ENCODE measurements at places on chromosomes 5 and 9.

DNA sequence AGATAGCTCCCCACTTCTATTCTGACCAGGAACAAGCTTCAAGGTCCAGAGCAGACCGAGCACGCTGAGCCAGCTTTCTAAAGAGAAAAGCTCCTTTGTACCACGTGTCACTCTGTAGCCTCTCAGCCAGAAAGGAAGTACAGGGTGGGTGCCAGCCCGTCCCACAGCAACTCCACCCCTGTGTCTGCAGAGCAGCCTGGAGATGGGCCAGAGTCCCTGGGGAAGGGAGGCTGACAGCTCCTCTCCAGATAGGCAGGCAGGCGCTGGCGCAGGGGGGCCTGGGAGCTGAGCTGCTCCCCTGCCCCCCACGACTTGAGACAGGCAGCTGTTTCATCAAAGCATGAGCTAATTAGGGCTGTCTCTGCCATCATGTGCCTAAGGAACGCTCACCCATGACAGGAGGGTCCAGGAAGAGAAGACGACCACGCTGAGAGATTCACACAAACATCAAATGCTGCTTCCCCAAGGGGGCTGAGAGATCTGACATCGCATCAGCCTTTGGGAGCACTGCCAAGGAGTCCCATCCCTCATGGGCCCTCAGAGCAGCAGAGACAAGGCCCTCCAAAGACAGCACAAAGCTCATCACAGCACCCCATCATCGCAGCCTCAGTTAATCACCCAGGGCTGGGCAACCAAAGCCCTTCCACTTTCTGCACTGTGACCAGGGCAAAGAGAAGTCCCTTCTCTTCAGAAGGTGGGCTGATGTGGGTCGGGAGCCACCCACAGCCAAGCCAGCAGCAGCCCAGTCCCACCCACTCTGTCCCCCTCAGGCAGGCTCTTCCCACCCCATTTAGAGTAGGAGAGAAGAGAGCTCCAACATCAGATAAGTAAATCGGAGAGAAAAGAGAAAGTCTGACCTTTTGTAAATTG is 78.5 kb upstream of the LRRTM2 start:
- peak; percentile 7 for DNase-seq

- DNase-seq, result no peak
Measured at GRCh38 chr9:71725590-71726338, 42.5 kb downstream of the CEMIP2 start.

GRCh38 chr9:136943291-136944211 is 987 bp downstream of the FBXW5 start:
- peak; percentile 32 for DNase-seq

- DNase-seq, result peak; percentile 57
Measured at GRCh38 chr5:176629853-176630680, at the start of the genes EIF4E1B and SNCB. EIF4E1B (plus strand) TSS chr5:176630675; CDS start chr5:176642788, 12,113 bp downstream. SNCB (minus strand) TSS chr5:176630534; CDS start chr5:176629654, 880 bp downstream.

- no peak for DNase-seq
Measured at GRCh38 chr9:125066839-125067619, 76.3 kb downstream of the SCAI start.

DNA sequence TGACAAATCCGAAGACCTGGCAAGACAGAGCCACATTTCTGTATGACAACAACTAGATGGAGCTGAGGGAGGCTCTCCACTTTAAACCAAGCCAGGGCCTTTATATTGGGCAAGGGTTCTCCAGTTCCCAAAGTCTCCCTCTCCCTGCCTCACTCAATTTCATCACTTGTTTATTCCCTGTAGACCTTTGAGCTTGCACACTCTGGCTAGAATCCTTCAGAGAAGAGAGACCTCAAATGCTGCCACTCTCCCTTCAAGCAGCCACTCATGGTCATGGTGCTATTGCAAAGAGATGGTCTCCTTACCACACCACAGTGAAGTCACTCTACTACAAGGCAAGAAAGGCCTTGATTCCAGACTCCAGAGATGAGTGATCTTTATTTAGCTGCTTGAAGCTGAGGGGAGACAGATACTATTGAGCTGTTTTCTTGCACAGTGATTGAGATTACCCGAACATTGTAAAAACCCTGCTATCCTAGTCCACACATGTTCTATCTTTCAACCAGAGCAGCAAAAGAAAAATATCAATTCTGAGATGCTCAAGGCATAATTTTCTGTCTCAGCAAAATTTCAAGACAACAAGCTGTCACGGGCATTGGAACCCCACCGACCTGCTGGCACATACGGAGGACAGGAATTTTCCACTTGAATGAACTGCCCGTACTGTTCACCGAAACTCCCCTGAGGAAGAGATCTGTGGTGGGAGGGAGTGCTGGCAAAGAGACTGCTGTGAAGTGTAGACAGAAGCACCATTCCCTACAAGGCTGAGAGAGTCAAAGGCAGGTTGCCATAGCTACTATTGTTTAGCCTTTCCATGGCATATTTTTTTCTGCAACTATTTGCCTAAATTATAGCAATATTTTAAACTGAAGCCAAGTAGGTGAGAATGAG is 81.1 kb downstream of the CDO1 start:
- DNase-seq, result no peak

- no peak for DNase-seq
Measured at GRCh38 chr5:41832430-41832829, 37.8 kb downstream of the OXCT1 start.

DNA sequence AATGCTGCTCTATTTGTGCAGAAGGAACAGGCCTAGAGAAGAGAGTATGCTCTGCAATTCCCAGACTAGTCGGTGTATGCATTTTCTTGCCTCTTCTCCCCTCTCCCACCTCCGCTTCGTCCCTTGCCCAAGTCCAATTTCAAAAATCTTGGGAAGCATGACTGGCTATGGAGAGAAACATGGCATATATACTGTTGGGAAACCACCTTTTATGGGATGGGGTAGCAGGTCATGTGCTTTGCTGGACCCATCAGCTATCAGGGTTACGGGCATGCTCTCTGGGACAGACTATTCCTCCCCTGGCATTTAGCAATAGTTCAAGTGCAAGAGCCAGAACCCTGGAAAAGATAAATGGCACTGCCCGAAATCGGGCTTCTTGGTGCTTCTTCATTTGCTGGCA is 12.0 kb downstream of the ISL1 start:
- no peak for DNase-seq

DNA sequence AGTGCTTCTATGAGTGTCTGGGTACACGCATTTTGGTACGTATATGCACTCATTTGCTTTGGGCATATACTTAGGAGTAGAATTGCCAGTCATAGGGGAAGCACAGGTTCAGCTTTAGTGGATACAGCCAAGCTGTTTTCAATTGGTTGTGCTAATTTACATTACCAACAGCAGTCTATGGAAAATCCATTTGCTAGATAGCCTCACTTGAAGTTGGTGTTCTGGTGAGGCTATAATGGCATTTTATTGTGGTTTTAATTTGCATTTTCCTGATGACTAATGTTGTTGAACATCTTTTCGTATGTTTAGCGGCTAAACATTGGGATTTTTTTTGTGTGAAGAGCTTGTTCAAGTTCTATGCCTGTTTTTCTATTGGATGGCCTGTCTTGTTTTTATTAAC is 76.8 kb upstream of the ANKH start:
- no peak for DNase-seq

GRCh38 chr5:67189931-67190330 is 6.7 kb downstream of the CD180 start:
- no peak for DNase-seq

GRCh38 chr5:111582993-111583601 is 70.8 kb upstream of the STARD4 start:
- no peak for DNase-seq

DNA sequence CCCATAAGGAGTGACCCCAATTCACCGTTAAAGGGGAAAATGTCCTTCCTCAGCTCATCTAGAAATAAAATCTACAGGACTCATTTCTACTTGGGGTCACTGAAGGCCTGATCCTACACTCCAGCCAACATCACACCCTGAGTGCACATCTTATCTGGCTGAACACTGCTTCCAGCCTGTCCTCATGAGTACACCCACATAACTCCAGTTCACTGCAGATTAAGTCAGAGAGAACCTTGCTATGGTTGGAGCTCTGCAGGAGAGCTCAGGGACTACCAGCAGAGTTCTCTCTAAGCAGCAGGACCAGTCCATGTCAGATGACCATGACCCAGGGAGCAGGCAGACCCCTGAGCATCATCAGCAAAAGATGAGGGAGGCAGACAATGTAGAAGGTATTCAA is 126.9 kb upstream of the MAP3K1 start:
- no peak for DNase-seq

- DNase-seq, result no peak
Measured at GRCh38 chr9:121340676-121341392, 29.2 kb downstream of the STOM start.

- DNase-seq, result no peak
Measured at GRCh38 chr5:160480652-160481051, 59.0 kb downstream of the PTTG1 start.

GRCh38 chr5:180162304-180162661 is 46.7 kb downstream of the RASGEF1C start:
- DNase-seq, result no peak

DNA sequence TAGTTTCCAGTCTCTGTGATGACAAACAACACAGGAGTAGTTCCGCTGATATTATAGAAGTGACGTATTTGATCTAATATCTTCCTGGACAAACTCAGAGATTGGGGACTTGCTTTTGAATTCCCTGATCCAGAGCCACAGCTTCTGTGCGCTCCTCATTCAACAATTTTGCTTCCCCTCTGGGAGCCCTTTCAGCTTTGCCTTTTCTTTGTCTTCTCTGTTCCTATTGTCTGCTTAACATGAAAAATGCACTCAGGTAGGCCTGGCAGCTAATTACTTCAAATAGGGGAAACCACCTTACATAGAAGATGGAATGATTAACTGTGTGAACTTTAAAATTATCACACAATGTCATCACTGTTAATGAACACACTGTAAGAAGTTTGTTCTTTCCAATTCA is 192.9 kb downstream of the EPB41L4A start:
- DNase-seq, result no peak

- DNase-seq, result no peak
Measured at GRCh38 chr5:141879426-141879759, 1.2 kb upstream of the PCDH1 start.

- no peak for DNase-seq
Measured at GRCh38 chr5:37665272-37665671, 174.6 kb downstream of the GDNF start.

DNA sequence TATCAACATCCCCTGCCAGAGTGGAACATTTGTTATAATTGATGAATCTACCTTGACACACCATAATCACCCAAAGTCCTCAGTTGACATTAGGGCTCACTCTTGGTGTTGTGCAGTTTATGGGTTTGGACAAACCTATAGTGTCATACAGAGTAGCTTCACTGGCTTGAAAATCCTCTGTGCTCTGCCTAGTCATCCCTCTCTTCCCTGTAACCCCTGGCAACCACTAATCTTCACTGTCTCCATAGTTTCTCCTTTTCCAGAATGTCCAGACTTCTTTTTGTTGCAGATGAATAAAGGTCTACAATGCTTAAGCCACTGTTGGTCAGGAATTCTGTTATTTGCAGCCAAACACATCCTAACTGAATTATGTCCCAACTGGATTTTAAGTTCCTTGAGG is 22.5 kb upstream of the SUB1 start:
- no peak for DNase-seq

GRCh38 chr5:39519079-39519478 is 94.3 kb upstream of the DAB2 start:
- no peak for DNase-seq

- no peak for DNase-seq
Measured at GRCh38 chr5:64299805-64300204, 134.2 kb downstream of the RNF180 start.

- DNase-seq, result no peak
Measured at GRCh38 chr9:137905740-137906139, 28.2 kb downstream of the CACNA1B start.

DNA sequence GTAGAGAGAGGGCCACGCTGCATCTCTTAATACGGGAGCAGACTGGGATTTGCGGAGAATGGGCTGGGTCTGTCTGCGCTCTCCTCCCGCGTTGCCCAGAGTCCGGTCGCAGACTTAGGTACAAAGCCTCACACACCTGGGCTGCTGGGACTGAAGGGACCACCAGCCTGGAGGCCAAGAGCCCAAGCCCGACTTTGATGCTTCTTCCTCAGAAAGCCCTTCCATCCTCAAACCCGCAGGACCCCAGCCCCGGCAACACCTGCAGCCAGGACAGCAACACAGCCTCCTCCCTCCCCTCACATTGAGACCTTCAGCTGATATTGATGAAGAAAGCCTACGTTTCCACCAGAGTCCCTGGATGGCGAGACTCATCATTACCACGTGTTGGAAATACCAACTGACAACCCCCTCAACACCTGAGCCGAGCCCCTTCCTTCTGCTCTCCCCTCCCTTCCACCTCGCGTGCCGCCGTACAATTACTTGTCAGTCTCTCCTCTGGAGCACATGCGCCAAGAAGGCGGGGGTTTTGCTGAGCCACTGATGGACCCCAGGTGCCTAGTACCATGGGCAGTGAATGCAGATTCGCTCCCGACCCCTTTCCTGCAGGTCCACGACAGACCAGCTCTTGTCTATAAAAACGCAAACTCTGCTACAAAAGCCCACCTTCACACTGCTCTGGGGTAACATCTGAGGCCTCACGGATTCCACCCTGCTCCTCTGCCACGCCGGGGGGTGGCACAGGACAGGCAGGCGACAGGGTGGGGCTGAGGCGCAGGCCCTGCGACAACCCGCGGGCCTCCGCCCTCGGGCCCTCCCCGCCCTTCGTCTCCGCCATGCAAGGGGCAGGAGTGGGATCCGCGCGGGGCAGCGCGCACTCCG is 841 bp downstream of the ASB6 start:
- DNase-seq, result no peak

DNA sequence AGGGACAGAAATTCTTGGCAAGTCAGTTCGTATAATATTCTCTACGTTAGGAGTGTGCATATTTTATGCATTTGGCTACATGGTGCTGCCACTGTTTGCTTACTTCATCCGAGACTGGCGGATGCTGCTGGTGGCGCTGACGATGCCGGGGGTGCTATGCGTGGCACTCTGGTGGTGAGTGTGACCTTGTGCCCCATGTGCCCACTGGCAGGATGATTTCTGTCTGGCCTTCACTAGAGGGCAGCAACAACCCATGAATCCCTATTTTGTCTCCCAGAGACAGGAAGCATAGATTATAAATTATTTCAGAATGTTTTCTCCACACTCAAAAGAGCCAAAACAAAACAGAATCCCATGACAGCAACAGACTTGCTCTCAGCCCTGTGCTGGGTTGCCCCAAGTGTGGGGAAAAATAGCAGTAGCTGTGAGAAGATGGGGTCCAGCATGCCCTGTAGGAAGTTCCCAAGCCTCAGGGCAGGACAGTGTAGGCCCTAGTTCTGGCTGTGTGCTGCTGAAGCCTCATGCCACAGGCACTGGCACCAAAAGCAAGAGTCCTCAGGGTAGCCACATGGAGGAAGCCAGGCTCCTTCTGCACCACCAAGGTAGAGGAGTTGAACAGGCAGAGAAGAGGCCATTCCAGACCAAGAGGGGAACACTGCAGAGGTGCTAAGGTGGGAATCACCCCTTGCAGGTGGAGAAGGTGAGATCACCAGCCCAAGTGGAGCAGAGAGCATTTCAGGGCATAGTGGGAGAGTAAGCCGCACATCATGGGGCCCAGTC is 16.0 kb downstream of the SLC22A5 start:
- DNase-seq, result peak; percentile 36

GRCh38 chr5:401146-402034 is 41.6 kb upstream of the EXOC3 start:
- DNase-seq, result no peak

DNA sequence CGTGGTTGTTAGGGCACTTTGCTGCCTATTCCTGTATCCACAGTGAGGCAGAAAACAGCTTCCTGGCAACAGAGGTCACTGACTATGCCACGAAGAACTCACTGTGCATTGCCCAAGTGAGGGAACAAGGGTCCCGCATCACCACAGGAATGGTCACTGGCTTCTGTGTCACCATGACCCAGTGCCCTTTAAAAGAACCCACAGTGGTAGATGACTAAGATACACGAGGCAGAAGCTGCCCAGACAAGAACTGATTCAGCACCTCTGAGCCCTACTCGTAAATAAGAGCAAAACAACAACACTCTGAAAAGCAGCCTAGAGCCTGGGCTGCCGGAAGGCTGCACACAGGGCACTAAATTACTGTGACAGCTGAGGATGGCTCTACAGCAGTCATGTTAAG is 236.6 kb upstream of the RASEF start:
- DNase-seq, result no peak

All from stimulated activated CD4-positive, alpha-beta T cell treated with anti-CD3 and anti-CD28 coated beads, Interleukin-12 subunit alpha, Interleukin-12 subunit beta, amount 100 ng/mL, for 4 hours (primary cell).